ENCODE measurements at places on chromosomes 5 and 9. TPM values are rescaled to one million over a fixed set of nuclear protein-coding genes. Genes with fewer than 3 reads are reported as not detected.

THBS4 gene
- not detected for total RNA-seq

GOLGA2 gene
- total RNA-seq: 52.0 TPM

WNT8A gene
- not detected for total RNA-seq

ACOT12 gene
- total RNA-seq: not detected

ZNF474 gene
- not detected for total RNA-seq

IL9 gene
- not detected for total RNA-seq

Data from mammary microvascular endothelial cell (primary cell).